ENCODE measurements at places on chromosomes 12 and 14.

GRCh38 chr12:71125515-71125914, 32.3 kb downstream of the TSPAN8 start:
- no peak for DNase-seq

DNA sequence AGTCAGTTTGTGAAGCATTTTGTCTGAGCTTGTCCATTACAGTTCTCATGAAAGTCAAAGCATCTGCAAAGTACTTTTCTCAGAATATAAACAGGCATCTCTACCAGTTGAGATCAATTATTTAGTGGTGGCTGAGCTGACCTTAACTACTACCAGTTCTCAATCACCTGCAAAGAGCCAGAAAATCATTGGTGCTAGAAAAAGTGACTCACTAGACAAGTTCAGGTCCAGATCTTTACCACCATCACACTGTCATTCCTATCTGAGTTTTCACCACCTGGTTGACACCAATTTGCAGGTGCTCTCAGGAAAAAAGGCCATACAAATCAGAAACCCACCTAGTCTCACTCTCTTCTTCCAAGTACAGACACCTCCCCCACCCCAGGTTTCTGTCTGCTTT, 33.3 kb downstream of the ITPR2 start:
- no peak for DNase-seq

DNA sequence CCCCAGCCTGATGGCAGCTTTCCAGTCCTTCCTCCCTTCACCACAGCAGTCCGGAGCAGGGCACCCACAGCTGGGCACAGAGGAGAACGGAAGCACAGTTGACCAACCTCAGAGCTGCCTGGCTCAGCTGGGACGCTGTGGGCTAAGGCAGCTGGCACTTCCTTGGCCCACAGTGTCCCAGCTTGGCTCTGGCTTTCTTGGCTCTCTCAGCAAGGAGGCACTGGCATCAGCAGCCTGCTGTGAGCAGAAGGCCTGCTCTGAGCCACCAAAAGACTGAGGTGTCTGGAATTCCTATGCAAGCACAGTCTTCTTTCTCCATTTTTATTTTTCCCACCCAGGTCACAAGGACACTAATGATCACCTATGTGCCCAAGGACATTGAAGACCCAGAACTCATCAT, 32.6 kb downstream of the NGB start:
- no peak for DNase-seq

GRCh38 chr12:89884952-89885351, 176.3 kb upstream of the ATP2B1 start:
- DNase-seq: no peak

DNA sequence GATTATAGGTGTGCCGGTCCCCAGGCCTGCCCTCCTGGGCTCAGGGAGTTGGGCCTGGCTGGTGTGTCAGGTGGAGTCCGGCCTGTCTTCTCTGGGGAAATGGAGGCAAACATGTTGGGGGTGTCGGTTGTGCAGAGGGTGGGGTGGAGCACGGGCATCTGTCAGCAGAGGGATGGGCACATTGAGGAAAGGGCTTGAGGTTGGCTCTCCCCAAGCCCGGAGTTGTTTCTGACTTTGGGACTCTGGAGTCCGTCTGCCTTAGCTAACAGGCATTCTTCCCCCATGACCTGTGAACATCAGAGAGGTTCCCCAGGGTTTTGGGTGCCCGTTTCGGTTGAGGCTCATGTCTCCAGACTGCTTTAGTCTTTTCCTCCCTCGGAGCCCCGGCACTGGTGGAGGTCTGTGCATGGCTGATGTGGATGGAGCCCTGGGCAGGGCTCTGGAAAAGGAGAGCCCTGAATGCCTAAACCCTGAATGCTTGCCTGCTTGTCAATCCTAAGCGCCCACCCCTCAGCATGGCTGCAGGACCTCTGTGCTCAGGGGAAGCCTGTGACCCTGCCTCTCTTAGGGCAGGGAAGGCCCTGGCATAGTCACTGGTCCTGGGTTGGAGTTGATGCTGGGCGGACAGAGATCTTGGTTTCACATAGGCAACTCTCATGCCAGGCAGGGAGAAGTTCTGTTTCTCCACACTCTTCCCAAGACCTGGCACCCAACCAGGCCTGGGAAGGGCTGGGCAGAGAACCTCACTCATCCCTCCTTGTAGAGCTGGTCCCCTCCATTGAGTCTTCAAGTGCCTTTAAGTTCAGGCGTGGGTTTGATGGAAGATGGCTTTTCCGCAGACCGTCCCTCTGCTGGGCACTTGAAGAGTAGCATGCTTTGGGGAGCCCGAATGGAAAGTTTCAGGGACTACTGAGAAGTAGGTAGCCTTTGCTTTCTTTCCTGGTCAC, 12.9 kb downstream of the NYNRIN start:
- DNase-seq: peak; percentile 61

GRCh38 chr12:128976120-128976738, 123.0 kb downstream of the GLT1D1 start:
- DNase-seq: no peak

DNA sequence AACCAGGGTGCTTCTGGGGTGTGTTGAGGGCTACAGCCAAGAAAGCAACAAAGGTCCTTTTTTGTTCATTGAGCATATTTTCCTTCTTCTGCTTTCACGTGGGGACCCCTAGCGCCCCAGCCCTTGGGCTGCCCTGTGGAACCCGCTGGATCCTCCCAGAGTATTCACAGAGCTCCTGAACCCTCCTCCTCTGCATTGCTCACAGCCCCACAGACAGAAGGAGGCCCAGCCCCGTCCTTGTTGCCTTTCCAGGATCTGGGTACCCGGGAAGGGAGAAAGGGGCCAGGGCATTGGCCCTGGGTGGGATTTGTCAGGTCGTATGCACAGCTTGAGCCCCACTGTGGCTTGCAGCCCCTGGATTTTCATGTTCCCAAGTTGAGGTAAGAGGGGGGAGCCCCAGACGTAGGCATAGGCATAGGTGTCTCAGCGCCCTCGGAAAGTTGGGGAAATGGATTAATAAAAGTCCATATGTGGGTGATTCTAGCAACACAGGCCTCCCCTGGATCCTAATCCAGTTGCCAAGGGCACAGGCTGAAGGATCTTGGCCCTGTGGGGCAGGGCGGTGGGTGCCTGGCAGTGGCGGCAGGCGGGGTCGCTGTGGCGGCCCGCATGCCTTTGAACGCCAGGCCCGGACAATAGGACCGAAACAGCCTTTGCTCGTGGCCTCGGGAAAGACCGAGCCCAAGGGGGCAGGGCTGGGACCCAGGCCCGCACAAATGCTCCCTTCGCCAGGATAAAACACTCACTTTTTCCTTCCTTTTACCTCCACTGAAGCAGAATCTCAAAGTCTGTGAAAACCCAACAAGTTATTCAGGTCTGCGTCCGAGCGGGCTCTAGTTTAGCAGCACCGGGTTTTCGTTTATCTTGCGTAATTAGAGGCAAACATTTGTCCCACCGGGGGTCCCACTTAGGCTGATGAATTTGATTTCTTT, 3.0 kb upstream of the HOXC10 start:
- DNase-seq: no peak

- no peak for DNase-seq
Observed at GRCh38 chr12:6935371-6936193, 7.8 kb downstream of the ATN1 start.

- DNase-seq: no peak
Observed at GRCh38 chr14:31702130-31702529, 140.9 kb downstream of the NUBPL start.

DNA sequence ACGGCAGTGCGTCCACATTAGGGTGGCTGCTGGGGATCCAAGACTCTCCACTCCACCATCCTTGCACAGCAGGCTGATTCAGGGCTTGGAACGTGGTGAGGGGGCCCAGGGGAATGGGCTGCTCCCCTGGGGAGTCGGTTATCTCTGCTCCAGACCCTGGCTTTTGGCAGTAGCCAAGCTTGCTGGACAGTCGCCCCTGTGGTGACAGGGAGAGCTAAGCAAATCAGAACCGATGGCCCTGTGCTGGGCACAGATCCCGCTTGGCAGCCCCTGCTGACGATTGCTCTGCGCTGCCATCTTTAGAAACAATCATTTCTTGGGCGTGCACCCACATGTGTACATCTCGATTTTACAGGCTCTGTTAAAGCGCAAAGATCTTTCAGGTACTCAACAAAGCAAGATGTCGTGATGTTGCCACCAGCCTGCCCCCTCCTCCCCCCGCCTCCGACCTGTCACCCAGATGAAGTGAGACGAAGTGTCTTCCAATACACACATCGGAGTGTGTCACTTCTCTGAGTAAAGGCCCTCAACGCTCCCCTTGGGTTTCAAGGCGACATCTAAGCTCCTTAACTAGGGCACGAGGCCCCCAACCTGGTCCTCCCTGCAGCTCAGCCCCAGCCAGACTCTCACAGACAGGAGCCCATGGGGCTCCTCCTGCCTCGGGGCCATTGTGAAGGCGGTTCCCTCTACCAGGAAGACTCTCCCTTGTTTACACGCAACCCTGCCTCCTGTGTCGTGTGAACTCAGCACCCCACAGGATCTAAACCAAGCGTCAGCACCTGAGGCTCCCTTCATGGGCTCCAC, 55.6 kb downstream of the PITPNM2 start:
- no peak for DNase-seq

DNA sequence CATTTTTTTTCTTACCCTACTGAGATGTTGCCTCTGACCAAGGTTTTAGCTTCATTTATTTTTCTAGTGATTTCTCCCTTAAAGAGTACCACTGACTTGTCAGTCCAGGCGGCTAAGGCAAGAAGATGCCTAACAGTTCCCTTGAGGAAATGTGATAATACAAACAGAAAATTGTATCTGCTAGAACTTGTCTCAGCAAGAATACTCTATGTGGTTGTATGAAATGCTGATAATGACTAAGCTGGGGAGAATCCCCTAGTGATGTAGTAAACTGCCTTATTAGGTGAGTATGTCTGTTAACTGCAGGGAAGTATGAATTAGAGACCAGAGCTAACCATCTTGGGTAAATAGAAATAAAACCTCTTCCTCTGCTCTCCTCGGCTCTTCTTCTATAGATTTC, 6.7 kb downstream of the C12orf54 start:
- no peak for DNase-seq

DNA sequence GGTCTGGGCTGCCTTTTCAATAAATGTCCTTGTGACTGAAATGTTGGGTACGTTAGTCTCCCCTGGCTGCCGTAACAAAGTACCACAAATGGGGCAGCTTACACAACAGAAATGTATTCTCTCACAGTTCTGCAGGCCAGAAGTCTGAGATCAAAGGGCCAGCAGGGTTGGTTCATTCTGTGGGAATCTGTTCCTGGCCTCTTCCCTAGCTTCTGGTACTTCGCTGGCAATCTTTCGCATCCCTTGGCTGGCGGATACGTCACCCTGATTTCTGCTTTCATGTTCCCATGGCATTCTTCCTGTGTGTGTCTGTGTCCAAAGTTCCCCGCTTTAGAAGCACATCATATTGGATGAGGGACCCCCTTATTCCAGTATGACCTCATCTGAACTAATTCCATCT, 95.8 kb upstream of the NCOR2 start:
- DNase-seq: no peak

GRCh38 chr14:101965770-101966722, 1.7 kb downstream of the DYNC1H1 start:
- no peak for DNase-seq

DNA sequence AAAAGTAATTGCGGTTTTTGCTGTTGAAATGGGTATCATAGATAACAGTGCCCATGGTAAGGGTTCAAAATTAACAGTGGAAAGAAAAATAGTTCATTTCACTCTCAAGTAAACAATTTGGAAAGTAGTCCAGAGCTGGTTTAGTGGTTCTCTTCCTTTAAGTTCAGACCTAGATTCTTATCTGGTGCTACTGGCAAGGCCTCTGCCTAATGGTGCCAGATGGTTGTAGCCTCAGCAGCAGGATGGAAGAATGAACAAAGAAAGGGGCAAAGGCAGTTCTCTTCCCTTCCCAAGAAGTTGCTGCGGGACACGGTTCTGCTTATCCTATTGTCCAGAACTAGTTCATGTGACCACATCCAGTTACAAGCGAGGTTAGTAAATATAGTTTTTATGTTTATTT, 10.5 kb downstream of the ARG2 start:
- DNase-seq: no peak

DNA sequence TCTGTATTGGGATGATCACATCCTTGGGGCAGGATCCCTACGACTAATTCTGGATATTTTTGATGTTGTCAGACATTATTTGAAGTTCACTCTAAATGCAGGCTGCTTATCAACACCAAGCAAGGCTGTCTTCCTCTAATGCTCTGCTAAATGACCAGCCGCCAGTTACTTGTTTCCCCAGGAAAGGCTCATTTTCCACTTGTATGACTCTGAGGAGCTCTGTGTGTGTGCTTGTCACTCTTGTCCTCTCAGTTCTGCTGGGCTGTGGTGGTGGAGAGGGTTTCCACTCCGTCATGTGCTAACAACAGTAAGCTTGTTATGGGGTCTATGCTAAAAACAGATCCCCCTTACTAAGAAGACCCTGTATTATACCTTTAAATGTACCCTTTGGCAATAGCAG, 42.1 kb downstream of the ATL1 start:
- no peak for DNase-seq

DNA sequence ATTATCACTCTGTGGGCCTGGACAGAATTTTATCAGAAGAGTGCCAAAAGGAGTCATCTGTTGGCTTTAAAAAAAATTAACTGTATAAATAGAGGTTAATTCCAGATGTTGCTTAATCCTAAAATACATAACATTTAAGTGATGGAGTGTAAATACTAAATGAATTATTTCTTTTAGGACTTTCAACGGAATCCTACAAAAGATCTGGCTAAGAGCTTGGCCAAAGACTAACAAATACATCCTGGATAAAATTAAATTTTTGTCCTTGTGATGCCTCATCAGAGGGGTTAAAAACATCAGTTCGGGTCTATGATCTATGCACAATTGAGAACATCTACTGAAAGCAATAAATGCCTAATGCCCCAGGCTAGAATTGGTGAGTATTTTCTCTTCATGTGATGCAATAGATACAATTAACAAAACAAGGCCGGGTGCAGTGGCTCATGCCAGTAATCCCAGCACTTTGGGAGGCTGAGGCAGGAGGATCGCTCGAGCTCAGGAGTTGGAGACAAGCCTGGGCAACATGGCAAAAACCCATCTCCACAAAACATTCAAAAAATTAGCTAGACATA, 49.8 kb upstream of the RAP1B start:
- no peak for DNase-seq

DNA sequence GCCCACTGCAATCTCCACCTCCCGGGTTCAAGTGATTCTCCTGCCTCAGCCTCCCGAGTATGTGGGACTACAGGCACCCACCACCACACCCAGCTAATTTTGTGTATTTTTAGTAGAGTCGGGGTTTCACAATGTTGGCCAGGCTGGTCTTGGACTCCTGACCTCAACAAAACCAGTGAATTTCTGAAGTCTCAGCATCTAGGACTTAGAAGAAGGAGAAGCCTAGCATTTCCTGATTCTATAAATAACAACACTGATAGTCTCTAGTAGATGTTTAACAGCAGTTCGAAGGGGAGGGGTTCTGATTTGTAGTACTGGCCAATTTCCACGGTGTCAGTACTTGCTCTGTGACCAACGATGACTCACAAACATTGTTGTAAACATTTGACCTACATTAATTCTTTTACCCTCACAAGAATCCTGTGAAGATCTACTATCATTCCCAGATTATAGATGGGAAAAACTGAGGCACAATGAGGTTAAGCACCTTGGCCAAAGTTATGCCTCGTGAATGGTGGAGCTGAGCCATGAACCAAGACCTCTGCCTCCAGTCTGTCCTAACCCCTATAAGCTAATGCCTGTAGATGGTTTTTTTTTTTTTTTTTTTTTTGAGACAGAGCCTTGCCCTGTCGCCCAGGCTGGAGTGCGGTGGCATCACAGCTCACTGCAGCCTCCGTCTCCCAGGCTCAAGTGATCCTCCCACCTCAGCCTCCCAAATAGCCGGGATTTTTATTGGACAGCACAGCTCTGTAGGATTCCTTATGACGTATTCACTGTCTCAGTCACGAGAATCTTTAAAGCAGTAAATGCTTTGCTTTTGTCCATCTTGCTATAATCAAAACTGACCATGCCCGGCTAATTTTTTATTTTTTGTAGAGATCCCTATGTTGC, 5.2 kb downstream of the P2RX4 start:
- no peak for DNase-seq

- DNase-seq: no peak
Observed at GRCh38 chr14:79383031-79383430, 828.3 kb downstream of the DIO2 start.
